ENCODE measurements at places on chromosomes 2 and 18.

GRCh38 chr2:235770909-235771820 is 277.3 kb downstream of the AGAP1 start:
- no peak for DNase-seq

GRCh38 chr2:25936889-25937545 is 45.3 kb downstream of the KIF3C start:
- no peak for DNase-seq

DNA sequence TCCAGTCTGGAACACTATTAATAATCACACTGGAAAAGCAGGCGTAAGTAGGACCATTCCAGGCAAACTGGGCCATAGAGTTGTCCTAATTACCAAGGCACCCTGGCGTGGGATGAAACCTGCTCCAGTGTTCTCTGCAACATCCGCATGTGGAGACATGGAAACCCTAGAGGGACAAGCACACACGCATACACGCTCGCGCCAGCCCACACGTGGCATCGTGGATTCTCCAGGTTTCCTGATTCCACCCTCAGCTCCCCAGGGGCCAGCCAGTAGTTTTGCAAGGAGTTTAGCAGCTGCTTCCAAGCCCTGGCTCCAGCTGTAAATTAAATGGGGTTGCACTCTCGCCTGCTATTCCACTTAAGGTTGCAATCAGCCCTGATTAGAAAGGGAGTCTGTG is 127.7 kb downstream of the DYSF start:
- DNase-seq, result no peak

GRCh38 chr2:150441784-150442183 is 45.7 kb downstream of the RND3 start:
- no peak for DNase-seq

DNA sequence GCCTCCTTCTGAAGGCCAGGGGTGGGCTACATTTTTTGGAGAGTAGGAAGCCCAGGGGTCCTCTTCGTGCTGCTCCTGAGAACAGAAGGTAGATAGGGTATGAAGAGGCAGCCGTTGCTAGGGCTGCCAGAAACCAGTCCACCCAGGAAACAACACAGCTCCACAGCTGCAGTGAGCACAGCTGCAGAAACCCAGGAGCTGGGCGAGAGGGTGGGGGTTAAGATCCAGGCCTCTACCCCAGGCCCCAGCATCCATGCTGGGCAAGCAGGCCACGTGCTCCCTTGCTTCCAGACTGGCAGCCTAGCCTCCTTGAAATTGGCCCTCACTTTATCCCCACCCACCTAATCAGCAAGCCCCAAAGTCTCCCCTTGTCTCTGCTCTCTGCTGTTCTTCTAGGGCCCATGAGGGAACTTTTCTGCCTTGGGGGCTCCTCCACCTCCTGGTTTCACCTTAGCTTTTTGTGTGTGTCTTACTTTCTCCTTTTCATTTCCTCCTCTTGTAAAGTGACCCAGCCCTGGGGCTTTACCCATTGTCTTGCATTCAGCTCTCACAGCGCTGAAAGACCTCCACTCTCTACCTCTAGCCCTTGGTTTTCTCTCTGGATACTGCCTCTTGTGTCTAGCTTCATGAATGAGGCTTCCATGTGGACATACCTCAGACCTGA is 30.7 kb downstream of the STON1 start:
- DNase-seq, result no peak

- no peak for DNase-seq
These were observed 437.6 kb downstream of the DLGAP1 start for GRCh38 chr18:4017480-4017879.

- DNase-seq, result no peak
These were observed 2.1 kb downstream of the TFCP2L1 start for GRCh38 chr2:121282800-121283385.

- DNase-seq, result no peak
These were observed 18.4 kb upstream of the TPO start for GRCh38 chr2:1394709-1395408.

DNA sequence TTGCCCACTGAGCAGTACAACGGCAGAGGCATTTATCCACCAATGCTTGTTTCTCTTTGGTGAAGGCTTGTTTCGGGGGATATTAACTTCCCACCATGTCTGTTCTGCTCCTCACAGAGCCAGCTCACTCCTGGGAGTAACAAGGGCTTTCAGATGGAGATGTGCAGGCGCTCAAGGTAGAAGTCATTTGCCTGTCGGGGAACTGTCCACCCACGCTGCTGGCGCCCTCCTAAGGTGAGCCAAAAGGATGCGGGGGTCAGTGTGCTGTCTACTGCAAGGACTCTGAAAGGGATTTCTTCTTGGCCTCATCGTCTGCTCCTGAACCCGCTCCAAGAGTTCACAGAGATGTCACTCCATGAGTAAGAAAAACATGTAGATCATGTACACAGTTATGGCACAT is 57.0 kb upstream of the CYRIA start:
- no peak for DNase-seq

DNA sequence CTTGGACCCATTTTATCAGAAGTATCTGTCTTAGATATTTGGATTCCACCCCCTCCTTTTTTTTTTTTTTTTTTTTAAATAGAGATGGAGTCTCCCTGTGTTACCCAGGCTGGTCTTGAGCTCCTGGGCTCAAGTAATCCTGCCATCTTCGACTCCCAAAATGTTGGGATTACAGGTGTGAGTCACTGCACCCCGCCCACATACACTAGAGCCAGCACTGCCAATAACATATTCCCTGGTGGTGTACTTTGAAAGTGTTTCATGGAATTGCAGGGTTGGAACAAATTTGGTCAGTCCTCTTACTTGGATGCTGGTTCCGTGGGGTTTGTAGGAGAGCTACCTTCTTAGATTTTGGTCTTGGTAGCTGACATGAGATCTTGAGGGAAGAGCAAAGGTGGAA is 15.0 kb downstream of the PDCL3 start:
- peak; percentile 8 for DNase-seq

DNA sequence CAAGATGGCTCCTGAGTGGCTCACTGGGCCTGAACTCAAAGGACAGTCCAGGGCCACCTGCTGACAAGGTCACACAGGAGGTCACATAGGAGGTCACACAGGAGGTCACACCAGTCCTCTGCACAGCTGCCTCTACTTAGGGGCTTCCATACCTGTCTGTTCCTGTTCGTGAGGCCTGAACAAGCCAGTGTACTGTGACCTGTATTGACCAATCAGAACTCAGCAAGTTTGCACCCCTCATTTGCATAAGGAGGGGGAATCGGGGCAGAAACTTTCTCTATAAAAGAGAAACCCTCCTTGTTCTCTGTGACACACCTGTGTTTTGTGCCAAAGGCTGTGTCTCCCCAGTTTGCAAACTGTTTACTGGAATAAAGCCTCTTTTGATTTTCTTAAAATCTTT is 478.9 kb downstream of the EIPR1 start:
- no peak for DNase-seq

DNA sequence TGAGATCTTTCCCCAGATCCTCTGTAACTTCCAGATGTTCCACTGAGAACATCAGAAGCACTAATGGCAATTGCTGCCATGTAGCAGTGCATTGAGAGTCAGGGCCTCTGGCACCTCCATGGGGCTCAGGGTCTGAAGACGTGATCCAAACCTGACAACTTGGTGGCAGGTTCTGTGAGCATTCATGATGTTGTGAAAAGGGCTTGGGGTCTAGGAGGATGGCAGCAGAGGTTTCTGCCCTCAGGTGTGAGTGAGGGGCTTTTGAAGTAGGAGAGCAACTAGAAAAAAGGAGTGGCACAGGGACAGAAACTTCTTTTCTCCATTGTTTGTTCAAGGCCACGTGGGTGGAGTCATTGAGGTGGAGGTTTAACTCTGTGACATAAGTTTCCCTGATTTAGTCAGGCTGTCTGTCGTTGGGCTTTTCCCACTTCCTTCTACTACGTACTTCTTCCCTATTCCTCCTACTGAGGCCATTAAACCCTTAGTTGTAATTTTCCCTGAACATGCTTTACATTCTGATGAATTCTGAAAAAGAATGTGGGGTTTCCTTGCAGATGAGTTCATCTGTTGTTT is 13.1 kb downstream of the CFLAR start:
- peak; percentile 92 for DNase-seq

GRCh38 chr2:54588244-54588899 is 132.2 kb downstream of the SPTBN1 start:
- no peak for DNase-seq

GRCh38 chr2:165401285-165401852 is 68.1 kb upstream of the CSRNP3 start:
- DNase-seq, result peak; percentile 57

- DNase-seq, result no peak
These were observed 26.3 kb downstream of the GRB14 start for GRCh38 chr2:164595031-164595430.

GRCh38 chr2:112121682-112122254 is 16.4 kb upstream of the FBLN7 start:
- peak; percentile 16 for DNase-seq

- DNase-seq, result peak; percentile 88
These were observed 23.7 kb upstream of the SCYGR1 start for GRCh38 chr2:227411320-227411989.

DNA sequence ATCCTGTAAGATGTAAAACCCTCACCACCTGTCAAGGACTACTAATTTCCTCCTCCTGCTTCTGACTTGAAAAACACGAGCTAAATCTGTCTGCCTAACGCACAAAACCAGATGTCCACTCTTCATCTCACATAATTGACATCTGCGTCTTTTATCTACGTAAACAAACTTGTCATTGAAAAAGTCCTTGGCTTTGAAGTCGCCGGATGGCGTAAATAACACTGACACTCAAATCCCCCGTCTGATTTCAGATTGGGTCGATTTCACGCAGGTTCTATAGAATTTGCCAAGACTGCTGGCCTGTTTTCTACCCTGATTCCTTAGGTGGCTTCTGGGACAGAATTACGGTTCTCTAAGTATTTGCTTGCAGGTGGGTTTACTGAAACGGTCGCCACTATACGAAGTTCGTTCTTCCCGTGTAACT is 539 bp upstream of the MOB4 start:
- DNase-seq, result no peak

GRCh38 chr2:101340141-101340551 is 31.6 kb upstream of the RNF149 start:
- peak; percentile 22 for DNase-seq

- DNase-seq, result no peak
These were observed 6.8 kb downstream of the UGT1A6 start for GRCh38 chr2:233699424-233700027.

GRCh38 chr18:36297417-36298125 is at the start of gene FHOD3:
Gene FHOD3 (plus strand): TSS chr18:36297713. CDS start chr18:36297836, 123 bp downstream.
- DNase-seq, result peak; percentile 41

DNA sequence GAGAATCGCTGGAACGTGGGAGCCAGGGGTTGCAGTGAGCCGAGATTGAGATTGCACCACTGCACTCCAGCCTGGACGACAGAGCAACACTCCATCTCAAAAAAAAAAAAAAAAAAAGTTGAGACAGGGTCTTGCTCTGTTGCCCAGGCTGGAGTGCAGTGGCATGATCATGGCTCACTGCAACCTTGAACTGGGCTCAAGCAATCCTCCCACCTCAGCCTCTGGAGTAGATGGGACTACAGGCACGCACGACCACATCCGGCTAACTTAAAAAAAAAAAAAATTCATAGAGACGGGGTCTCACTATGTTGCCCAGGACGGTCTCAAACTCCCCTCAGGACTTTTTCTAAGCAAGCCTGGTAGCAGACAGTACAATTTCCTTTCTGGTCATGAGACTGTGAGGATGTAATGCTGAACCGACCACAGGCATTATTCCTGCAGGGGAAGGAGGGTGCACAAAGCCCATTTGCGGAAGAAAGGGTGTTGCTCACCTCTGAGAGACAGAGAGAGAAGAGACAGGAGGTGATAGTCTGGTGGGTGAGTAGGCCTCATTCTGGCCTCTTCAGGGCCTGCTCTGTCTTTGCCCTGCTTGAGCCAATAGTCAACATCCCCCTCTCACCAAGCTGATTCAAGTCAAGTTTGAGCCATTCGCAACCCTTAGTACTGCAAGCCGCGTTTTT is 205.3 kb downstream of the ZFP36L2 start:
- no peak for DNase-seq

- DNase-seq, result peak; percentile 10
These were observed 185.9 kb downstream of the PDE1A start for GRCh38 chr2:182240862-182241371.

- DNase-seq, result no peak
These were observed 153.7 kb upstream of the VRK2 start for GRCh38 chr2:57892920-57893319.

- DNase-seq, result peak; percentile 20
These were observed 24.8 kb upstream of the RPE start for GRCh38 chr2:209977386-209978239.

DNA sequence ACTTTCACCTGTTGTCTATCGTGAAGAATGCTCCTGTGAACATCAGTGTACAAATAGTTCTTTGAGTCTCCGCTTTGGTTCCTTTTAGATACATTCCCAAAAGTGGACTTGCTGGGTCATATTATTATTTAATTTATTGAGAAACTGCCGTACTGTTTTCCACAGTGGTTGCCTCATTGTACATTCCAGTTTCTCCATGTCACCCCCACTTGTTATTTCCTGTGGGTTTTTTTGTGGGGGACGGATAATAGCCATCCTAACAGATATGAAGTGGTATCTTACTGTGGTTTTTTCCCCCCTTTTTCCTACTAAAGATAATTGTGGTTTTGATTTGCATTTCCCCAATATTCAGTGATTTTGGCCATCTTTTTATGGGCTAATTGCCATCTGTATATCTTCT is 53.8 kb downstream of the SMCHD1 start:
- DNase-seq, result no peak

GRCh38 chr2:160924936-160925353 is 235.3 kb upstream of the TANK start:
- no peak for DNase-seq

- DNase-seq, result no peak
These were observed 37.4 kb upstream of the NOL4 start for GRCh38 chr18:34261865-34262780.

- DNase-seq, result no peak
These were observed 41.2 kb upstream of the TEX51 start for GRCh38 chr2:126857502-126857901.

DNA sequence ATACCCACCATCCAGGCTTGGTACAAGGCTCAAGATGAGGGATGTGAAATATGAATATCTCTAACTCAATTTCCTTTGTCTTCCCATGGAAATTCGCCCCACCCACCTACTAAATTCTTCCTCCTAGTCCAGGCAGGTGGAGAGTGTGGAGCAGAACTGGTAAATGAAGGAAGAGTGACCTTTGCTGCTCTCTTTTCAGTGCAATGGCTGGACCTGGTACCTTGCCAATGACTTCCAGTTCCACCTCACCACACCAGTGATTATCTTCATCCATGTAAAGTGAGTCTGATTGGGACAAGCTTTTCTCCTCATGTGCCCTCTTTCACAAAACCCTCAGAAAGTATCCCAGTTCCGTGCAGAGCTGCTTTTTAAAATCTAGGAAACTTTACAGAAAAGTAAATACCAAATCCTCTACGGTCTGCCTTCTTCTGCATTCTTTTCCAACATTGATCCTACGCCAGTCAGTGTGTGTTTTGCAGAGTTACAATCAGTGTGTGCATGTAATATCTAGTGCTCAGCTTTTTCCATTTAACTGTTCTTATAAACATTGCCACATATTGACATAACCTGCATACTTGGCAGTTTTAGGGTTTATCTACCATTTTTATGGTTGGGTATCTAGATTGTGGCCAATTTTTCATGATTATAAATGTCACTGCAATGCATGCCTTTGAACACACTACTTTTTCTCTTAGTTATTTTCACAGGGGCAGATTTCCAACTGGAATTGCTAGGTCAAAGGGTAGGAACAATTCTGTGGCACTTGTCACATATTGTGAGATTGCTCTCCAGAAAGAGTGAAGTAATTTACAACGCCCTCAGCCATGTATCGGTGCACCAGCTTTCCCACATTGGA is 86.5 kb upstream of the SEC11C start:
- DNase-seq, result peak; percentile 67

- peak; percentile 34 for DNase-seq
These were observed 207.6 kb downstream of the SLC8A1 start for GRCh38 chr2:40244251-40244650.

- no peak for DNase-seq
These were observed 423.0 kb downstream of the IRS1 start for GRCh38 chr2:226376516-226377180.

Measured in astrocyte (in vitro differentiated cells and primary cell).